Activated CD4-positive, alpha-beta memory T cell treated with anti-CD3 and anti-CD28 coated beads for 36 hours (primary cell): ENCODE measurements at places on chromosomes 7 and 10.
A peak's percentile ranks its signal among the peaks of the same experiment; 100 is the strongest.

GRCh38 chr7:157479326-157479725 is 142.5 kb downstream of the DNAJB6 start:
- H3K27me3 ChIP-seq = no peaks in the 10 kb centered on the region
- H3K36me3 ChIP-seq = peaks cover 3% of the 10 kb centered on the region
- no peak for DNase-seq

DNA sequence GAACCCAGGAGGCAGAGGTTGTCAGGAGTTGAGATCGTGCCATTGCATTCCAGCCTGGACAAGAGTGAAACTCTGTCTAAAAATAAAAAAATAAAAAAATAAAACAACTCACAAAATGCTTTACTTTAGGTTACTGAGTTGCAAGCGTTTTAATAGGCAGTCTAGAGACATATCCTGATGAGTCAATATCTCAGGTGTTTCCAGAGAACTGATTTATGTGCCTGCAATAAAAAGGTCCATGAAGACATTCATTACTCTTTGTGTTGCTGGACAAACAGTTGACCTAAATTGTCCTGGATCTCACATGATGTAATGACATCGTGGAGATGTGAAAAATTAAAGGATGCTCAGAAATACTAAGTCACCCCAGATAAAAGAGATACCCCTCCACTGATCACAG is 31.5 kb downstream of the CDNF start:
- H3K4me1 ChIP-seq = peaks cover 3% of the 10 kb centered on the region
- no peaks in the 10 kb centered on the region for H3K27me3 ChIP-seq
- no peak overlapping the region for H3K27ac ChIP-seq
- H3K36me3 ChIP-seq = no peaks in the 10 kb centered on the region
- no peak overlapping the region for H3K4me3 ChIP-seq

DNA sequence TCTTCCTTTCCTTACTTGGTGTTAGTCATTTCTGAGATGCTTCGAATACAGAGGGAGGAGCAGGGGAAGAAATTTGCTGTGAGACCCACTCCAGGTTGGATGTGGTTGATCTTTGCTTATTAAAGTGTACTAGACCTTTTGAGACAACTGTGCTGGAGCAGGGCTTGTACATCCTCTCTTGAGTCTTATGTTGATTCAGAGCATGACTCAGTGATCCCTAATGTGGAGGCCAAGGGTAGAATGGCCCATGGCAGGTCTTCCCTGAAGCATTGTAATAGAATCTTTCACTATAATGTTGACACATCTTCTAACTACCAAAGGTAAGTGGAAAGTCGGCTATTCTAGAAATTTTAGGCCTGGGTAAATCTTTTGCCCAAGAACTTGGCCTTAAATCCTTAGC is 17.0 kb upstream of the SFR1 start:
- H3K4me1 ChIP-seq = peaks cover 13% of the 10 kb centered on the region
- no peaks in the 10 kb centered on the region for H3K36me3 ChIP-seq
- DNase-seq = peak; percentile 13
- no peak overlapping the region for H3K27ac ChIP-seq

GRCh38 chr7:46164629-46165028 is 243.6 kb upstream of the IGFBP3 start:
- no peaks in the 10 kb centered on the region for H3K36me3 ChIP-seq
- no peak overlapping the region for H3K27ac ChIP-seq
- DNase-seq = no peak
- H3K4me3 ChIP-seq = no peak overlapping the region
- H3K4me1 ChIP-seq = no peaks in the 10 kb centered on the region
- no peaks in the 10 kb centered on the region for H3K27me3 ChIP-seq

GRCh38 chr7:128790315-128791041 is 1.3 kb upstream of the CCDC136 start:
- no peak for DNase-seq
- no peaks in the 10 kb centered on the region for H3K27me3 ChIP-seq
- H3K36me3 ChIP-seq = no peaks in the 10 kb centered on the region
- H3K4me3 ChIP-seq = peak overlapping the region; percentile 62

DNA sequence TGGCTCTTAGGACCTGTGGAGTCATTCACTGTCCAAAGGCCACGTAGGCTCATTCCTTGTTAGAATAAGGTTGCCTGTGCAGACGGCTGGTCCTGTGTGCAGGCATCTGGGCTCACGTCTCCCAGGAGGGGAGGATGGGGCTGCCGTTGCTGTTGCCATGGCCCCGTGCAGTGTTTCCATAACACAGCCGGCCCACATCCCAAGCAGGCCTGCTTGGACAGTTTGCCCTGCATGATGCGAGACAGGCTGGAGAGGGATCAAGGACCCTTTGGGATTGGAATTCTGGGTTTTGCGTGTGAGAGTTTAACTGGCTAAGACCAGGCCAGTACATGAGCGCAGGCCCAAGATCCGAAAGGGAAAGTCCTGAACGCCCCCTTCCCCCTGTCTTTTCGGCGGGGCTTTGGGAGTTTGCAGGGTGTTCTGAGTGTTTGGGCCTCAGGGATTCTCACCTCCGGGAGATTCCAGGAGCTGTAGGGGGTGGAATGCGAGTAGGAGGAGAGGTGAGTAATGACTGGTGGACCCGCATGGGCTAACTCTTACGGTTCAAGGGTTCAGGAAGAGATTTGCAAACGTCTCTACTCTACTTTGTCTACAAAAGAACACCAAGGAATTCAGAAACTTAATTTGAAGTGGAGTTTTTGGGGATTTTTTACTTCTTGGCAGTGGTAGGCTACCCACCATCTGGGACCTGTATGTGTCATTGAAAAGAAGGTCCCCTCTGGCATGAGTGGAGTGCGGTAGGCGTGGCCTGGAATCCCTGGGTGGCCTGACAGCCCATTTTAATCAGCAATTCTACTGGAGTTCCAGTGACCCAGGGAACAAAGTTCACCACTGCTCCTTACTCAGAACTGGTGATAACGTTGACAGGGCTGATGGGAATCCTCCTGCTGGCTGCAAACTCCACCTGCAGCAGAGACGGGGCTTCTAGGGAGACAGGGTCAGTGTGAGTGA is 125.4 kb downstream of the ITIH5 start:
- no peak for DNase-seq
- H3K4me1 ChIP-seq = peaks cover 9% of the 10 kb centered on the region

GRCh38 chr10:44829426-44829825 is 81.7 kb upstream of the TMEM72 start:
- no peaks in the 10 kb centered on the region for H3K36me3 ChIP-seq
- no peak overlapping the region for H3K27ac ChIP-seq
- H3K4me1 ChIP-seq = no peaks in the 10 kb centered on the region
- H3K4me3 ChIP-seq = no peak overlapping the region
- no peak for DNase-seq

DNA sequence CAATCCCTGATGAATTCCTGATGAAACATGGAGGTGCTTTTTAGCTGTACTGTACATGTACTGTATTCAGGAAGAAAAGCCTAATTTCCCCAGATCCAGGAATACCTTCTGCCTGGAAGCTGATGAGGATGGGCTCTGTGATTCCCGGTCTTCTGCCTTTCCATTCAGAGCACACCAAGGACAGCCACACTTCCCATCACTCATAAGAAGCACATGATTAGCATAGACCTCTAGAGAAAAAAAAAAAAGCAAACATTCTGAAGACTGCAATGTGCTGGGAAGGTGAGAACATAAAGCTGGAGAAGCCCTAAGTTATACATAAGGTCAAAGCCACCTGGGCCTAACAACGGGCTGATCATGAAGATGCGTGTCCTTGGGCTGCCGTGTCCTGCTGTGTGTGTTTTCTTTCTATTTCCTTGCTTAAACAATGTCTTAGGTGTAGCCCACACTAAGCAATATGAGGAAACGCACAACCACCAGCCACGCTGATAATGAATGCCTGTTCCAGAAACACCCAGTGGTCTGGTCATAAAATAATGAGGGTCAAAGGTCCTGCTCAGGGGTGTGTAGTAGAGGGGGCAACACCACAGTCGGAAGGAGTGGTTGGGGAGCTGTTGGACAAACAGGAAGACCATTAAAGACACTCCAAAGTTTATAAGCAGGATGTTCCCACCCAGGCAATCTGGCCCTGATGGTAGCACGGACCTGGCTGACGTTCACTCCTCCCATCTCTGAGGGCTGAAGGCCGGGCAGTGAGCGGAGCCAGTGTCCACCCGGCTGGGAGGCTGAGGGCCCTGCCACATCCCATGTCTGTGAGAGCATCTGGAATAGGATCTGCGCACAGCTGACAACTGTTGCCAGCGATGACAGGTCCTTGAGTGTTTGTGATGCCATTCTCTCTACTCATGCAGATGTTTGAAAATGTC is 7.9 kb downstream of the PKD1L1 start:
- H3K36me3 ChIP-seq = no peaks in the 10 kb centered on the region
- DNase-seq = no peak
- H3K4me1 ChIP-seq = peaks cover 19% of the 10 kb centered on the region
- no peak overlapping the region for H3K27ac ChIP-seq
- H3K4me3 ChIP-seq = no peak overlapping the region

GRCh38 chr7:13742126-13742525 is 247.3 kb downstream of the ETV1 start:
- no peak overlapping the region for H3K27ac ChIP-seq
- no peaks in the 10 kb centered on the region for H3K4me1 ChIP-seq
- DNase-seq = no peak
- no peaks in the 10 kb centered on the region for H3K36me3 ChIP-seq
- no peak overlapping the region for H3K4me3 ChIP-seq
- no peaks in the 10 kb centered on the region for H3K27me3 ChIP-seq

- H3K27ac ChIP-seq = no peak overlapping the region
- H3K4me3 ChIP-seq = no peak overlapping the region
- H3K4me1 ChIP-seq = peaks cover 6% of the 10 kb centered on the region
- no peaks in the 10 kb centered on the region for H3K27me3 ChIP-seq
- DNase-seq = peak; percentile 81
These were observed 55.4 kb upstream of the LMTK2 start for GRCh38 chr7:98051118-98051744.

- no peaks in the 10 kb centered on the region for H3K36me3 ChIP-seq
- H3K4me3 ChIP-seq = no peak overlapping the region
- peaks cover 4% of the 10 kb centered on the region for H3K27me3 ChIP-seq
- no peaks in the 10 kb centered on the region for H3K4me1 ChIP-seq
- no peak overlapping the region for H3K27ac ChIP-seq
- DNase-seq = no peak
These were observed 181.6 kb upstream of the HDAC9 start for GRCh38 chr7:18313965-18314364.

DNA sequence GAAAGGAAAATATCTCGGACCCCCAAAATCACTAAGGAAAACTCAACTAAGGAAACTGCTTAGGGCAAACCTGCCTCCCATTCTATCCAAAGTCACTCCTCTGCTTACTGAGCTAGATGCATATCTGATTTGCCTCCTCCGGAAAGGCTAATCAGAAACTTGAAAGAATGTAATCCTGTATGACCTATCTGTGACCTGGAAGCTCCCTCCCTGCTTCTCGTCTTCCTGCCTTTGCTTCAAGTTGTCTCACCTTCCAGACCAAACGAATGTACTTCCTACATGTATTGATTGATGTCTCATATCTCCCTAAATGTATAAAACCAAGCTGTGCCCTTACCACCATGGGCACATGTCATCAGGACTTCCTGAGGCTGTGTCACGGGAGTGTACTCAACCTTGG is 58.1 kb upstream of the SEC61G start:
- no peaks in the 10 kb centered on the region for H3K4me1 ChIP-seq
- DNase-seq = no peak
- no peak overlapping the region for H3K27ac ChIP-seq
- H3K27me3 ChIP-seq = peaks cover 6% of the 10 kb centered on the region
- H3K36me3 ChIP-seq = no peaks in the 10 kb centered on the region
- no peak overlapping the region for H3K4me3 ChIP-seq

GRCh38 chr10:103820101-103821062 is 35.0 kb downstream of the SH3PXD2A start:
- no peak overlapping the region for H3K27ac ChIP-seq
- H3K27me3 ChIP-seq = no peaks in the 10 kb centered on the region
- H3K36me3 ChIP-seq = no peaks in the 10 kb centered on the region
- peaks cover 3% of the 10 kb centered on the region for H3K4me1 ChIP-seq
- no peak overlapping the region for H3K4me3 ChIP-seq

GRCh38 chr7:32639122-32639521 is 143.8 kb downstream of the AVL9 start:
- H3K4me1 ChIP-seq = peaks cover 4% of the 10 kb centered on the region
- no peak overlapping the region for H3K4me3 ChIP-seq
- H3K36me3 ChIP-seq = no peaks in the 10 kb centered on the region
- H3K27ac ChIP-seq = no peak overlapping the region
- H3K27me3 ChIP-seq = peaks cover 17% of the 10 kb centered on the region
- no peak for DNase-seq

DNA sequence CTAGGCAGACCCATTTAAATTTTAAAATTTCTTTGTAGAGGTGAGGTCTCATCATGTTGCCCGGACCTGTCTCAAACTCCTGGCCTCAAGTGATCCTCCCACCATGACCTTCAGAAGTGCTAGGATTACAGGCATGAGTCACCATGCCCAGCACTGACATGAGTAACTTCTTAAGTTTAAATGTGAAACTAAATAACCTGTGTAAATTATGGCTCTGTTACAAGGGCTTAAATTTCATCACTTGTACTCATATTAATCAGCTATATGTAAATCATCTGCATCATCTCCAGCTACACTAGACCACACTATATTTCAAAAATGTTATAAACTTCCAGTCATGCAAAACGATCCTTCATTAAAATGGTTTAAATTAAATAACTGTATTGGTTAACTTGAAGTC is 56.1 kb downstream of the ATAD1 start:
- no peak overlapping the region for H3K4me3 ChIP-seq
- H3K36me3 ChIP-seq = peaks cover 20% of the 10 kb centered on the region
- DNase-seq = peak; percentile 75
- H3K27ac ChIP-seq = peak overlapping the region; percentile 72
- H3K27me3 ChIP-seq = no peaks in the 10 kb centered on the region

GRCh38 chr7:4814433-4814832 is 39.0 kb downstream of the AP5Z1 start:
- peaks cover 22% of the 10 kb centered on the region for H3K27me3 ChIP-seq
- H3K4me3 ChIP-seq = no peak overlapping the region
- no peak for DNase-seq
- no peak overlapping the region for H3K27ac ChIP-seq
- no peaks in the 10 kb centered on the region for H3K36me3 ChIP-seq
- H3K4me1 ChIP-seq = peaks cover 3% of the 10 kb centered on the region

- H3K4me3 ChIP-seq = no peak overlapping the region
- H3K27me3 ChIP-seq = no peaks in the 10 kb centered on the region
- no peak for DNase-seq
- H3K27ac ChIP-seq = no peak overlapping the region
These were observed 16.6 kb upstream of the TAS2R60 start for GRCh38 chr7:143426479-143427142.

DNA sequence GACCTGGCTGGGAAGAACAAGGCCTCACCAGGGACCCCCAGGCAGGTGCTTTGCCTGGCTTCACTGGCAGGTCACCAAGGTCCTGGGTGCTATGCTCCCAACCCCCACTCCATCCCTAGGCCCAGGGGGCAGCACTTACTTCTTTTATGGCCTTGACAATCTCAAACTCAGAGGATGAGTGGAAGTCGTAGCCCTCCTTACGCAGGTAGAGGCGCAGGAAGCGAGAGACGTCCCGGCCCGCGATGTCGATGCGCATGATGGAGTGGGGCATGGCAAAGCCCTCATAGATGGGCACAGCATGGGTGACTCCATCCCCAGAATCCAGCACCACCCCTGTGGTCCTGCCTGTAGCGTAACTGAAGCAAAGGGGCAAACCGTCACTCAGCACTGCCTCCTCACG is 18.5 kb downstream of the ACTR1A start:
- no peak overlapping the region for H3K4me3 ChIP-seq
- DNase-seq = no peak
- peaks cover 35% of the 10 kb centered on the region for H3K36me3 ChIP-seq
- no peak overlapping the region for H3K27ac ChIP-seq
- no peaks in the 10 kb centered on the region for H3K27me3 ChIP-seq
